DMS79 treated with DMSO at 0.1 percent for 48 hours (cell line): ENCODE measurements at places on chromosomes 13 and 19.
A peak's percentile ranks its signal among the peaks of the same experiment; 100 is the strongest.

DNA sequence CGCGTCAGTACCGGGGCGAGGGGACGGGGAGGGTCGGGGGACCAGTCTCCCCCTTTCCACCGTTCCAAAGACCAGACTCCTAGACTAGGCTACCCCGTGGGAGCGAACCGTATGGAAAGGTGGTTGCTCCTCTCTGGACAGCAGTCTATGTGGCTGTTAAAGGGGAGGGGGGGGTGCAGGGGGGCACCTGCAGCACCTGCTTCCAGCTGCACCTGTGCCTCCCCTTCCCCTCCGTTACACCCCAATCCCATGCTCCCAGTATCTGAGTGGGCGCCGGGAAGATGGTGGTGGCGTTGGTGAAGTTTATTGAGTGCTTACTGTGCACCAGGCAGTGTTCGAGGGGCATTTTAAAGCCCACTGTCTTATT lies 557 bp downstream of the ZNF524 start:
- DNase-seq: peak; percentile 47

DNA sequence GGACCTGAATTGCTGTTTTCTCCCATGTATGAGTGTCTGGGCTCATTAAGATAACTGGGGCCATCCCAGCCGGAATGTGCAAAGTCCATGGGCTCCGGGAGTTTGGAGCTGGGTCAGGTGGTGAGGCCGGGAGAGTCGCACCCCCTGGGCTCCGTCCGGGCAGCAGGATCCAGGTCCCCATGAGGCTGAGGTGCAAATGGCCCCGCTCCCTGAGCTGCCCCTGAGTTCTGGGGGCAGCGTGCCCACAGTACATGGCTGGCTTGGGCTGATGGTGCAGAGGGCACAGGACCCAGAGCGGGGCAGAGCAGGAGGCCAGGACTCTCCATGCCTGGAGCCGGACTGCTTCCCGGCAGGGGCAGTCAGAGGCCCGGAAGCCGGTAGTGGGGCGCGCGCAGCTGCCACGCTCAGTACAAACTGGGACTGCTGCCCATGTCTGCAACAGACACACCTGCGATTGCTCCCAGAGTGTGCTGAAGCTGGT lies 136.0 kb downstream of the KDM4B start:
- no peak for DNase-seq

- no peak for DNase-seq
These were observed 136.1 kb upstream of the SPACA7 start for GRCh38 chr13:112240076-112240475.

DNA sequence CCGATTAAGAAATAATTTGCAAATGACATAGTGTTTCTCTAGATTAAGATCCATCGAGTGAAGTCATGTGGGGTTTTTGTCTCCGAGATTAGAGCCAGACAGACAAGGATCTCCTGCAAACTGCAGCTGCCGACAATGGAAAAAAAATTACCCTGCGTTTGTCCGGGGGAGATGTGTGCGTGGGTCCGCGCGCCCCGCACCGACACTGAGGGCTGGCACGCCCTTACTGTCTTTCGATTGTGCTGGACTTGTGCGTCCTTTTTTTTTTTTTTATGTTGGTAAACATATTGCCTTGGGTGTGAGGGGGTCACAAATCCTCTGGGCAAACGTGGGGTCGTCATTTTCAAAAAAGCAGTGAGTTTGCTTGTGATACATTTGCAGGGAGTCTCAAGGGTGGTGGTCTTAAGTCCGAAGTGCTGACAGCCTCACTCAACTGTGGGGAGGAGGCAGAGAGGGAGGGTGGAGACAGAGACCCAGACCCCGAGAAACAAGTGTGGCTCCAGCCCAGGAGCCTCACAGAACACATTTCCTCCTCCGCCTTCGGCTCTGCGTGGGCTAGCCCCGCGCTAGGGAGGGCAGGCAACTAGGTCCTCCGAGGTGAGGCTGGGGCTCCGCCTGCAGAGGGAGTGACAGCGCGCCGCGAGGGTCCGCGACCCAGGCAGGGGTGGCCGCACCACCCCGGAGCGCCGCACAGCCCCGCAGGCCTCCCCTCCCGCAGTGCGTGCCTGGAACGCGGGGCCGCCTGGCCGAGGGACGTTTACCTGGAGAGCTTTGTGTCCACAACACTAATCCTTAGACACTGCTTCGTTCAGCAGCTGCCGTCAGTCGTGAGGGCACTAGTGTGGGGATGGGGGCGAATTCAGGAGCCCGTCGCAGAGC lies 11.7 kb upstream of the SOX1 start:
- no peak for DNase-seq

- DNase-seq: no peak
These were observed 52.4 kb downstream of the TEX29 start for GRCh38 chr13:111372651-111373425.

DNA sequence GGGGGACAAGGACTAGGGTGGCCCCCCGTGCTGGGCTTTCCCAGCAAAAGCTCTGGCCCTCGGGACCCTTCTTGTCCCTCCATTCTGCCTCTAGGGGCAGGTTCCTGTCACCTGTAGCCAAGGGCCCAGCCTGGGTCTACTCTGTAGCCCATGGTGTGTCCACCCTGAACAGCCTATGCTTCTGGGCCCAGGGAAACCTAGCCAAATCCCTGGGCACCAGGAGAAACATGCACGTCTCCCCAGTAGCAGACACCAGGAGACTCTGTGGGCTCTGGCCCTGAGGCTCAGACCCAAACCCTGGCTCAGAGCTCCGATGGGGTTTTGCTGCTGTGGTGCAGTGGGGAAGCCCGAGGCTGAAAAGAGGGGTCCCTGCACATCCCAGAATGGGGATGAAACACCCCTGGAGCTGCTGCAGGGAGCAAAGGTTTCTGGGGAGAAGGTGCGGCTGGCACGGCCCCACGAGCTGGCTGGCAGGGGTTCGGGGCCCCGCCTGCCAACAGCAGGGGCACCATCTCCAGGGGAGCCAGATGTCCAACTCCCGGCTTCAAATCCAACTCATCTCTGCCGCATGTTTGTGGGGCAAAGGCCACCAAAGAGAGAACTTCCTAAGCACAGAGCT lies 18.2 kb downstream of the CEBPG start:
- DNase-seq: no peak
